Osteoblast (primary cell): ENCODE measurements at places on chromosomes 5 and 9. TPM values are rescaled to one million over a fixed set of nuclear protein-coding genes. Genes with fewer than 3 reads are reported as not detected.

DNA sequence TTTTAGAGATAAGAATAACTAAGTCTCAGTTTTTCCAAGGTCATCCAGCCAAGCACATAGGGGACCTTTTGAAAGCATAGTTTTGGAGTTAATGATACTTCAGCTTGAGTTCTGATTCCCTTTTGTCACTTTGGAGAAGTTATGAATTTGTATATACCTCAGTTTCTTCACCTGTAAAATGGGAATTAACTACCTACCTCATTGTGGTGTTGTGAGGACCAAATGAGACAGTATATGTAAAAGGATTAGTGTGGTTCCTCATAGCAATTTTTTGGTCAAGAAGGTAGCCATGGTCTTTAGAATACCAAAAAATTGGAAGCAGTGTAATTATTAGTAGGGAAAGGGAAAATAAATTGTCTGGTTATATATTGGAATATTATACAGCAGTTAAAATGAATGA lies 97.6 kb upstream of the DHFR start:
- H3K4me1 ChIP-seq = peaks cover 8% of the 10 kb centered on the region
- H3K36me3 ChIP-seq = no peaks in the 10 kb centered on the region
- no peak overlapping the region for H3K27ac ChIP-seq
- H3K4me3 ChIP-seq = no peak overlapping the region
- no peak for DNase-seq

- H3K4me1 ChIP-seq = no peaks in the 10 kb centered on the region
- no peaks in the 10 kb centered on the region for H3K36me3 ChIP-seq
- no peaks in the 10 kb centered on the region for H3K27me3 ChIP-seq
- no peak overlapping the region for H3K27ac ChIP-seq
- DNase-seq = no peak
Observed at GRCh38 chr5:4373051-4373820, 766.9 kb upstream of the ADAMTS16 start.

DNA sequence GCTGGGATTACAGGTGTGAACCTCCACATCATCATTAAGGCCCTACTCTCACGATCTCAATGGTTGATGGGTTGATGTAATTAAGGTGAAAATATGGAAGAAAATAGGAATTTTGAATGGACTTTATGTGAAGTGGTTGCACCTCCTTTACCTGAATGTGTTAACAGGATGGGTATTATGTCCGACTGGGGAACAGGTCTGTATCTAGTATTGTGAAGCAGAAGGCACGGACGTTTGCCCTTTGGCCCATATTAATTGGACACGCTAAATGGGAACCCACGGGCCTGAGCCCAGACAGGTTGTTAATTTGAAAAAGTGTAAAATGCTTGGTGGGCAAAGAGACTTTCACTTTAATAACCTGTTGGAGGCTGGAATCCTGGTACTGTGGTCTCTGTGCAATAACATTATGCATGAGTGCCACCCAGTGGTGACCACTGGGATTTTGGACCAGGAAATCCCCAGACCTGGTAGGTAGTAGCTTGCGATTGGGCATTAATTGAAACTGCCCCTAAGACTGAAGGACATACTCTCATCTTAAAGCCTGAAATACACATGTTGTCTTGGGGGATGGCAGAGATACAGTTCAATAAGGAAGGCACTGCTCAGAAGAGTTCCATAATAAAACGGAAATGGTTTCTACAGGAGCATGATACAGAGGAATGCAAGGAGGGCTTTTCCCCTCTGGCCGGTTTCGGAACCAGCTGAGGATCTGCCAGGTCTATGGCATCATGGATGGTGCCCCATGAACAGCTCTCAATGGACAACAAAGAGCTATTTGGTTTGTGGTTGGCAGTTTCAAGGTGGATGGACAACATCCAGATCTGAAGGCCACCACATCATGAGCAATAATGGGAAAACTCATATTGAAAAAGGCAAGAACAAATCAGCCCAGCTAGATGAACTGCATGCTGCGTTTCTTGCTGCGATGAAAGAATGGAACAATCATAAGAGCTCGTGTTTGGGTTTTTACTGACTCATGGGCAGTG lies 26.2 kb upstream of the BICD2 start:
- peak overlapping the region; percentile 23 for H3K4me3 ChIP-seq
- no peaks in the 10 kb centered on the region for H3K36me3 ChIP-seq
- DNase-seq = peak; percentile 89
- H3K27me3 ChIP-seq = peaks cover 15% of the 10 kb centered on the region
- no peaks in the 10 kb centered on the region for H3K4me1 ChIP-seq

DNA sequence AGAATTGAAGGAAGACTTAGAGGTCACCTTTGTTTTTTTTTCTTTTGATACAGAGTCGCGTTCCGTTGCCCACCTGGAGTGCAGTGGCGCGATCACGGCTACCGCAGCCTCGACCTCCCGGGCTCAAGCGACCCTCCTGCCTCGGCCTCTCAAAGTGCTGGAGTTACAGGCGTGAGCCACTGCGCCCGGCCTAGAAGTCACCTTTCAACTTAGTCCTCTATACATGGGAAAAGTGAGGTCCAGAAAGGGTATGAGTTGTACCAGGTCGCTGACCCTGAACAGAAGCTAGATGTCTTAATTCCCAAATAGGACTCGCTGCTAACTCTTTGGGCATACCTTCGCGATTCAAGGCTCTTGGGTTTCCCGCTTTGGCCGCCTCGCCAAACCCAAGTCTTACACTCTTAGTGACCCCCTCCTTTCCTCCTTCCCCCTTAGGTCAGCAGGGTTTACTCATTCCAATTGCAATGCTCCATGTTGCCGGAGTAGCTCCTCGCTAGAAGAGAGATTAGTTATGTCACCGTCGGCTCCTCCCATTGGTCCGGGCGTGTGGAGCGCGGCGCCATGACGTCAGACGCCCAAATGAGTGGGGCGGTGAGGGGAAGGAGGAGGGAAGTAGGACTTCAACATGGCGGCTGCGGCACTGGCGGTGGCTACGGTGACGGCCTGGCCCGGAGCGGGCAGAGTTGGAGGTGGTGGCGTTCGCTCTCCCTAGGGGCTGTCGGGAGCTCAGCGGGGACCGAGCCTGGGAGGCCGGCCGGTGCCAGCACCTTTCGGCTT lies at the start of gene UBAP1:
Gene UBAP1, plus strand, starts transcription at position 608 of the 777 bp plus-strand sequence. CDS start 41,872 bp downstream, outside the sequence.
- no peaks in the 10 kb centered on the region for H3K27me3 ChIP-seq
- DNase-seq = peak; percentile 97
- H3K36me3 ChIP-seq = no peaks in the 10 kb centered on the region
- peaks cover 6% of the 10 kb centered on the region for H3K4me1 ChIP-seq
- H3K4me3 ChIP-seq = peak within 1 kb of the TSS; percentile 100

DNA sequence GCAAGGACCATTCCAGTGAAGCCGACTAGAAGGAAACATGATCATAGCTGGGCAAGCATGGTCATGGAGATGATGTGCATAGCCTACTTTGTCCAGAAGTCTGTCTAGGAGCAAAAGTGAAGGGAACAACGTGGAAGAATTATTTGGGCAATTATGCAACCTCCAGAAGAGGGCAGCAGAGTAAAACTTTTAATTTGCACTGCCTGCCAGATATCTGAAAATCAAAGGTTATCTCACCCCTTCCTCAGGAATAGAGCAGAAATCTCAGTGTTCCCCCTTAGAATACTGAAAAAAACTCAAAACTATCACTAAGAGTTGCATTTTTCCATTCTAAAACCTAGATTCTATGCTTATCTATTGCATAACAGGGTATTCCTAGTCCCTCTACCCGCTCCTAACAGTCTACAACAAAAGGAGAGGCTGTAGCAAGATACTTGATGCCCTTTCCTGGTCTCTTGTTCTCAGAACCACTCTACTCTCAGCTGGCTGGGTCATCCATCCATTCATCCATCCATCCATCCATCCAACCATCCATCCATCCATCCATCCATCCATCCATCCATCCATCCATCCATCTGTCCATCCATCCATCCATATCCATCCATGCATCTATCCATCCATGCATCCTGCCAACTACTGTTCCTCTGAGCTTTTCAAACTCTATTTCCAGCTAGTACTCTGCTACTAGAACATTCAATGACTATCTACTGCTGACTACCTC lies 8.4 kb upstream of the SETD9 start:
- H3K4me3 ChIP-seq = peak overlapping the region; percentile 57
- H3K27ac ChIP-seq = no peak overlapping the region
- DNase-seq = peak; percentile 6
- H3K4me1 ChIP-seq = peaks cover 7% of the 10 kb centered on the region

GRCh38 chr9:68704498-68704813 lies 584 bp upstream of the PIP5K1B start:
- H3K27me3 ChIP-seq = peaks cover 35% of the 10 kb centered on the region
- H3K27ac ChIP-seq = no peak overlapping the region
- no peak for DNase-seq
- no peaks in the 10 kb centered on the region for H3K4me1 ChIP-seq
- no peak overlapping the region for H3K4me3 ChIP-seq

FGF18 gene
- under 0.01 and 0.29 TPM in 2 replicates for total RNA-seq
